Stimulated activated CD4-positive, alpha-beta T cell treated with anti-CD3 and anti-CD28 coated beads, TNF-alpha, amount 100 ng/mL, for 1 hour (primary cell): ENCODE measurements at places on chromosomes 7 and 10.
A peak's percentile ranks its signal among the peaks of the same experiment; 100 is the strongest.

DNA sequence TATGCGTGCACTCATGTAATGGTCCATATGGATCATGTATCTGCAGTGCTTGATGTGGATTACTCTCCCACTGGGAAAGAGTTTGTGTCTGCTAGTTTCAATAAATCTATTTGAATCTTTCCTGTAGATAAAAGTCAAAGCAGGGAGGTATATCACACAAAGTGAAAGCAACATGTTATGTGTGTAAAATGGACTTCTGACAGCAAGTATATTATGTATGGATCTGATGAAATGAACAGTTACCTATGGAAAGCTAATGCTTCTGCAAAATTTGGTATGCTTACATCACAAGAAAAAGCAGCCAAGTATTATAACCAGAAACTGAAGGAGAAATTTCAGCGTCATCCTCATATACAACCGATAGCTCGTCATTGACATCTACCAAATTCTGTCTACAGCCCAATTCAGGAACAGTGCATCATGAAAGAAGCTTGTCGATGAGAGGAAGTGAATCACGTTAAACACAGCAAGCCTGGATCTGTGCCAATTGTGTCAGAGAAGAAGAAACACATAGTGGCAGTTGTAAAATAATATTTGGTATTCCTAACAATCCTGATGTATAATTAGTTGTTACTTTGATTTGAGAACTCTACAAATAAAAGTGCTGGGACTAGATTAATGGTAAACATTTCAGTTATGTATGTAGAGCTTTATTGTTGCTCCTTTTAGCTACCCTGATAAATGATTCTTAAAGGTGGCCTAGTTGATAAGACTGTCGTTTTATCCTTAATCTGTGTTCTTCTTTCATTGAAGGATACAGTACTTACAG, 14.2 kb upstream of the SYPL1 start:
- peak; percentile 22 for DNase-seq

- DNase-seq: no peak
Observed at GRCh38 chr7:47803025-47803424, 145.2 kb downstream of the PKD1L1 start.

DNA sequence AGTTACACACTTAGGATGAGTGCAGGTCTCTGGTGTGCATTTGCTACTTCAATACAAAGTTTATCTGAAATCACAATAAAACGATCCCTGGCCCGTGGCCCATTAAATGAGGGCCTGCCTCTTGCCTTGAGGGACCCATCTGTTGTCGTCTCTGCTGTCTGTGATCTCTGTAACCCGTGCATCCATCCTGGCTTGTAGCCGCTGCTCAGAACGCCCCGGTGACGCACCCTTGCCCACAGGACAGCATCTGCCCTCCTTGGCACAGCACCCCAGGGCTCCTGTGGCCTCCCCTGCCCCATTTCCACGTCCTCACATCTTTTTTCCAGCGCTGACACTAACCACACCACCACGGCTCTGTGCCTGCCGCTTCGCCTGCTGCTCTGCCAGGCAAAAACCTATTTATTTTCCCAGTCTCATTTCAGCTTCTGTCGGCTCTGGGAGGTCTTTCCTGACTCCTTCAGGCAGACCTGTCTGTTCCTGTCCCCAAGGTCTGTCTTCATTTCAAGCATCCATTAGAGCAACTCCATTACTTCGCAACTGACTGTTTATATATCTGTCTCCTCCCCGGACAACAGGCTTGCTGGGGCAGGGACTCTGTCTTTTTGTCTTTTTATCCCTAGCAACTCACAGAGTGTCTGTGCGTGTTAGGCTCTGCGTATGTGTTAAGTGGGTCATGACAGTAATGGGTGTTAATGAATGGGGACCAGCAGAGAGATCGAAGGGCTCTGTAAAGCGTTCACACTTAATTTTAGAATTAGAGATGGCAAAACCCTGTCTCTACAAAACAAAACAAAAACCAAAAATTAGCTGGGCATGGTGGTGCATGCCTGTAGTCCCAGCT, 16.4 kb downstream of the CARD11 start:
- DNase-seq: no peak

GRCh38 chr10:73867126-73867807, 7.1 kb downstream of the CAMK2G start:
- no peak for DNase-seq

DNA sequence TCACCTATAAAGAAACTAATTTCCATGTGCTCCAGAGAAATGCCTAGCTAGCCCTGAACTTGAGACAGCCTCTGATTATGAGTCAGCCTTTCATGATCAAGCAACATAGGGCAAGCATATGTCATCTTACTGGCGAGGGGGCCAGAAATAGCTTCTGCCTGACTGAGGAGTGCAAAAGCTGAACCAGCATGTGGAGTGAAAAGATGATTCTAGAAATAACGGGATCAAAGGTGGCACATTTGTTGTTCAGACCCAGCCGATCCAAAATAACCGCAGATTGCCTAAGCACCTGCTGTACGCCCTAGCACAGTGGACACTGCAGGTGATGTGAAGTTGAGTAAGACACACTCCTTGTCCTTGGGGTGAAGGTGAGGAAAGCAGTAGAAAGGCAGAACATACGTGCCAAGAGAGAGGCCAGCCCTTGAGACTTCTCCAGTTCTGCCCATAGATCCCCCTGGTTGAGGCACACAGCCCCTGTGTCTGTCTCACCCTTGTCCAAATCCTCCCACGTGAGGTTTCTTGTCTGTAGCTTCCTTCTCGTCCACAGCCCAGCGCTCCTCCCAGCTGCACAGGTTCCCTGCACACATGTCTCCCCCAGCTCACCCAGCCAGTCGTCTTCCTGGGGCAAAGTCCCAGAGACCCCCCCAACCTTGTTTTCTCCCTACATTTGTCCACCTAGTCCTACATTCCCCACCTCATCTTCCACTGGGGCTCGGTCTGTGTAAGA, 2.8 kb upstream of the BCL7B start:
- no peak for DNase-seq

DNA sequence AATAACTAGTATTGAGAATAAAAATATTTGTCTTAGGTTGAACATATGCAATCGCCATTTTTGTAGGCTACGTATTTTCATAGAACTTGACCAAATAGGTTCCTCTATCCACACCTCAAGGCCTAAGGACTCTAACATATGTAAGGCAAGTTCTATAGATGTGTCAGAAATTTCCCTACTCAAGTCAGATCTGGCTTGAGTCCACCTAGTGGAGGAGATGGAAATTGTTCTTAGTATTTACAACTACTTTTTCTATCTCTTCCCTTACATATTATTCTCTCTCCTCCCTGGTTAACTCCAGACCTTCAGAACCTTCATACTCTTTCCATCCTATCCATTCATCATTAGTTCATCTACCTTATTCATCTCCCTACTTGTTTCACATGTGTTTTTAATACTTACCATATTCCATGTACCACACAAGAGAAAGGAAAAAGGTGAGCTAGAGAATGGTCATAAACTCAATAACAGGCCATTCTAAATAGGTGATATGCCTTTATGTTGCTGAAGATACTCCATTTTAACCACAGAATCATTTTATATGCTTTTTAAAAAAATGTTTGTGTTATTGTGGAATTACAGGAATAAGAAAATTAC, 174.5 kb upstream of the HDAC9 start:
- no peak for DNase-seq

- DNase-seq: no peak
Observed at GRCh38 chr10:88507404-88507803, 75.7 kb downstream of the RNLS start.

DNA sequence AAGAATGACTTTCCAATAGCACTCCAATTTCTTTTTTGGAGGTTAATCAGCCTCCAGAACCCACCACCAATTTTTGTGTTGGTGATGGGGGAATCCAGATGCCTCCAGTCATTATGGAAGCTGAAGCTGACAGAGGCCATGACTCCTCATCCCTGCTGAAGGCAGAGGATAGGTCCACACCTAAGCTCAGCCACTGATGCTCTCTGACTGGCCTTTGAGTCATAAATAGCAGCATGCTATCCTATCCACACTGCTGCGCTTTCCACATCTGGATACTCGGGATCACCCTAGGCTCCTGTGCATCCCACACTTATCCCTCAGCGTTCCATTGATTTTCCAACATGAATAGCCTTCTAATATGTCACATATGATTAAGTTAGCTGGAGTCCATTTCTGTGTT, 124.2 kb downstream of the TES start:
- DNase-seq: no peak

GRCh38 chr10:34816501-34817002, 1.5 kb upstream of the PARD3 start:
- no peak for DNase-seq

DNA sequence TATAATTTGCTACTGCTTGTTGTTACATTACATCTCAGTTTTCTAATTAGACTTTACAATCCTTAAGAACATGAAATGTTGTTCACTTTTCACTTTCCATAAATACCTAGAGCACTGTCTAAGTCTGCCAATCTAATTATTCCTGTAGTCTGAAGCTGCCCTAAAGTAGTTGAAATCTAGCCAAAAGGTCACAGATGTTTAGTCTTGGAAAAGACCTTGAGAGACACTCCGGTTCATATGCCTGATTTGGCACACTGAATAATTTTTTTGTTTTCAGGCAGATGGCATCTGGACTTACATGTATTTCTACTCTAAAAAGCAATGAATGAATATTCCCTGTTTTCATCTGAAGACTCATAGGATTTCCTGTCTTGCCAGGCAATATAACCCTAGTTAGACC, 359.1 kb downstream of the ANKRD7 start:
- no peak for DNase-seq

DNA sequence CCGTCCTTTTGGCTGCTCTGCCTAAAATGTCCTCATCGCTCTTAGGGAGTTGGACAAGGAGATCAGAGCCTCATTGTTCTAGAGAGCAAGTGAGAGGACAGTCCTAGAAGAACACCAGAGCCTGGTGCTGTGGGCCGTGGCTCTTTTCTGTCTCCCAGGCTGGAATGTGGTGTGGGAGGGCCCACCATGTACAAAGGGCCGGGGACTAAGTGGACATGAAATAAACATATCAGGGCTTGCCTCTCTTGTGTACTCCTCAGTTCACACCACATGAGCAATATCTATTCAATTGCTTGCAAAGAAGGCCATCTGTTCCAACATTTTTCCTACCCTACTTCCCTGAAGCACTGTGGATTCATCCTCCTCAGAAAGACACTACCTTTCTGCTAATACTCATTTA, 510.4 kb downstream of the SUGCT start:
- DNase-seq: no peak

DNA sequence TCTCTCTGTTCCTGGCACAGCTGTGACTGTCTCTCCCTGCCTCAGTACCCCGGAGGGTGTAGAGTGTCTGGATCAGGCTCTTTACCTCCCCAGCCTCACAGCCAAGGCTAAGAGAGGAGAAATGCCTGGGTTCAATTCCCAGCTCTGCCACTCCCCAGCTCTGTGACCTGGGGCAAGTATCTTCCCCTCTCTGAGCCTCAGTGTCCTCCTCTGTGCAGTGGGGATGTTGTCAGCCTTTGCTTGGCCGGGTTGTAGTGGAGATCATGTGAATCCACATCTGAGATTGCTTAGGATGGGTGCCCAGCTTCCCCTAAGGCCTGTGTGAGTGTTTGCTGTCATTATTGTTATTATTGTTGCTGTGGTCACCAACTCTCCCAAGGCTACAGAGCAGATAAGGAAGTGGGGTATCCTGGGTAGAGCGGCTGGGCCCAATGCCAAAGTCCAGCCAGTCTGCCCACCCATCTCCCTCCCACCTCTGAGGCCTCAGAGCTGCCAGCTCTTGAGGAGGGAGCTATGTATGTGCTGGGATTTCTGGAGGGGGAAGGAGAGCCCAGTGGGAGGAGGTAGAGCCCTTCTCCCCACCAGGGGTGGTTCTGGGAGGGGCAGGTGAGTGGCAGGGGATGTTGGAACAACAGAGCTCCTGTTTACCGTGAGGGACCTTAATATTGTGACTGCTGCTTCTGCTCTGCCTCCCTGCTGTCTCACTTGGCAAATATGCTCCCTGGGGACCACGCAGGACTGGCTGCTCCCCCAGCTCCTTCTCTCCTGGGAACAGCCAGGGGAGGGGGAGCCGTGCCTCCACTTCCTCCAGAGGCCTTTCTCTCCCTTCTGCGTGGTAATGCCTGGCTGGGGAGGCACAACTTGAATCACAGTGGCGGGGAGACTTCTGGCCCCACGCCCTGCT, 170.5 kb downstream of the RPS24 start:
- no peak for DNase-seq

DNA sequence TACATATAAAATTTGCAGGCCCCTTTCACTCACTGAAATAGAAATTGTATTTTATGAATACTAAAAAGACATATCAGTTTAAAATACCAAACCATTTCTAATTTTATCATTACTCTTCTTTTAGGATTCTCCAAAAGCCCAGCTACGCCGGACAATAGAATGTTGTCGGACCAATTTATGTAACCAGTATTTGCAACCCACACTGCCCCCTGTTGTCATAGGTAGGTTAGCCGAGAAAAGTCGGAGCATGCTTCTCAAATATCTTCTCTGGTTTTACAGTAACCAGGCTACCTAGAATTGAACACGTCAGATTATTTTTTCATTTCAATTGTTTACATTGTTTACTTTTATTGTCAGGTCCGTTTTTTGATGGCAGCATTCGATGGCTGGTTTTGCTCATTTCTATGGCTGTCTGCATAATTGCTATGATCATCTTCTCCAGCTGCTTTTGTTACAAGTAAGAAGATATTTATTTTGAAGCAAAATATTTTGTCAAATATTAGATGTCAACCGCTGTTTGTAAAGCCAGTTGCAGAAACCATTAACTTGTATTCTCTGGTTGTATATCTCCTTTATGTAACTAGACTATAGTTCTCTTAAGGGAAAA, 57.6 kb downstream of the MMRN2 start:
- no peak for DNase-seq

GRCh38 chr7:155408651-155409586, 49.0 kb upstream of the EN2 start:
- no peak for DNase-seq

DNA sequence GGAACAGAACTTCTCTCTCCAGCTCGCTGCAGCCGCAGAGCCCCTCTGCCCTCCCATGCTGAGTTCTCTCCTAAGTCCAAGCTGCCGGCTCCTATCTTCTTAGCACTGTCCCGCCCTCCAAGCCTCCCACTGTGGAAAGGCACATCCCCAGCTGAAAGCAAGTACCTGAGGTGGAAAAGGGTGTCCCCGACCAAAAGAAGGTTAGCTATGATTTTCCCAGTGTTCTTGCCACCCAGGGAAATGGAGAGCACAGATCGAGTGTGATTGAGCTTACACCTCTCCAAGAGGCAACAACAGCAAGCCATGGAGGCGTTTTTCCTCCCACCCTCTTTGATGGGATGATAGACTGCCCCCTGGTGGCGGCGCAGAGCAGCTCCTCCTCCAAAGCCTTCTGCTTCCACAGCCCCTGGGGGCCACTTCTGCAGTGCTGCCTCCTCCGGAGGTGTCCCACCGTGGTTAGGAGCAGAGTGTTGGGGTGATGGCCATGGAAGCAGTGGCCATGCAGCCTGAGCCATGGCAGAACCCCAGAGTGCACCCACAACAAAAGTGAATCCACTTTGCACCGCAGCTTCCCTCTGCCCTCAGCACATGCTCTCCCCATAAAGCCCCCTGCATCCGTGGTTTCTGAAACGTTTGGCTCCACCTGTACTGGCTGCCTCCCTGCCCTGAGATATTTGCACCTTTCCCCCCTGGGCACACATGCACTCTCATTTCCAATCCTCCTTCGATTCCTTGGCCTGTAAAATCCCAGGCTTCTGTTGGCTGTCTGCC, 143.1 kb upstream of the STK17A start:
- DNase-seq: peak; percentile 6
